ENCODE measurements at places on chromosomes 4 and X.

DNA sequence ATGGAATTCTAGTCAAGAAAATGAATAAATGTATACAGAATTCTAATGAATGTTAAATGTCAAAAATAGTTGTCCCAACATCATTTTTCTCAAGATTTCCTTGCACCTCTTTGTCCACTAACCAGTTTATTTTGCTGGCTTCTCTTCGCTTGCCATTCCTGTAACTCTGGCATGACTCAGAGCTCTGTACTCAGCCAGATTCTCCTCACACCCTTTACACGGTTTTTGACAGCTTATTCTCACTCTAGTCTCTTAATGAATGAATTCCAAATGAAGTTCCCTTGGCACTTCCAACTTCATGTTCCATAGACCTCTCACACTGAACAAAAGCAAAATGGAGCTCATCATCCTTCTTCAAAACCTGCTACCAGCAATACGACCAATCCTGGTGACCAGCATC lies 419.3 kb upstream of the SLIT2 start:
- no peak for DNase-seq

GRCh38 chr4:53021754-53022512 lies 159.8 kb downstream of the RASL11B start:
- DNase-seq = no peak

DNA sequence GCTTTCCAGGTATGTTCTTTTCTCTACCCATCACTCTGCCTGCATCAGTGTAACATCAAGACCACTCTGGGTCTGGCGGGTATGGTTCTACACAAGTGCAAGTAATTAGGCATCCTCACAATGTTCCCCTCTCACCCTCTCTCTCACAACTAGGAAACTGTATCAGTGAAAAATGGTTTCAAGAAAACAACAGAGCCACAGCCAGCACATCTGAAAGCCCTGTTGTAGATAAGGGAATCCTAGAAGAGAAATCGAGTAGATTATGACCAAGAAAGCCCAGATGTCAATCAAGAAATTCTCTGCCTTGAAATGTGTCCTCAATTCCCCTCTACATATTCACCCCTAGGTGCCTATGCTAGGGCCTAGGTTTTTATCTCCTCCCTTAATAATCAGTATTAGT lies 281.3 kb upstream of the ANKRD50 start:
- no peak for DNase-seq

GRCh38 chr4:118877797-118878196 lies 10.9 kb upstream of the SYNPO2 start:
- DNase-seq = no peak

- no peak for DNase-seq
Measured at GRCh38 chr4:98195005-98195404, 51.7 kb upstream of the STPG2 start.

DNA sequence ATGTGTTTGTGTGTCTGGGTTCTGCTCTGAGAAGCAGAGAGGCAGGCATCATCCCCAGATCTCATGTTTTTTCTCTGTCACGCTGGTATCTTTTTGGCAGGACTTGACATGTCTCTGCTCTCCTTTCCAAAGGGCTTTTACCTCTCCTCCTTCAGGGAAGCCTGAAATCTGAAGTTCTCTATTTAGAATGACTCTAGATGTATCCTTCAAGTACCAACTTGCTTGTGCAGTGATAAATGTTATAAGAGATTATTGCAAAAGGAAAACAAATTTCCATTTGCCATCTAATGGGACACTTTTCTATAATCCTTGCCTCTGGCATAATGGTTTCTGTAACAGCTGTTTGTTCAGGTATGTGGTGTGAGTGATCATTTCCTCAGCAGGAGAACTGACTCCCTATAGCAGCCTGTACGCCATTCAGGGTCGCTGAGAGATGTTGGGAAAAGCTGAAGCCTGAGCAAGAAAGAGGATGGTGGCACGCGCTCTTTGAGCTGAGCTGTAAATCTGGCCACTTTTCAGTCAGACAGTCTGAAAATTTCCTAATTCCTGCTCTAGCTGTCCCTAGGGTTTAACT lies 72.5 kb downstream of the CNGA2 start:
- DNase-seq = no peak

DNA sequence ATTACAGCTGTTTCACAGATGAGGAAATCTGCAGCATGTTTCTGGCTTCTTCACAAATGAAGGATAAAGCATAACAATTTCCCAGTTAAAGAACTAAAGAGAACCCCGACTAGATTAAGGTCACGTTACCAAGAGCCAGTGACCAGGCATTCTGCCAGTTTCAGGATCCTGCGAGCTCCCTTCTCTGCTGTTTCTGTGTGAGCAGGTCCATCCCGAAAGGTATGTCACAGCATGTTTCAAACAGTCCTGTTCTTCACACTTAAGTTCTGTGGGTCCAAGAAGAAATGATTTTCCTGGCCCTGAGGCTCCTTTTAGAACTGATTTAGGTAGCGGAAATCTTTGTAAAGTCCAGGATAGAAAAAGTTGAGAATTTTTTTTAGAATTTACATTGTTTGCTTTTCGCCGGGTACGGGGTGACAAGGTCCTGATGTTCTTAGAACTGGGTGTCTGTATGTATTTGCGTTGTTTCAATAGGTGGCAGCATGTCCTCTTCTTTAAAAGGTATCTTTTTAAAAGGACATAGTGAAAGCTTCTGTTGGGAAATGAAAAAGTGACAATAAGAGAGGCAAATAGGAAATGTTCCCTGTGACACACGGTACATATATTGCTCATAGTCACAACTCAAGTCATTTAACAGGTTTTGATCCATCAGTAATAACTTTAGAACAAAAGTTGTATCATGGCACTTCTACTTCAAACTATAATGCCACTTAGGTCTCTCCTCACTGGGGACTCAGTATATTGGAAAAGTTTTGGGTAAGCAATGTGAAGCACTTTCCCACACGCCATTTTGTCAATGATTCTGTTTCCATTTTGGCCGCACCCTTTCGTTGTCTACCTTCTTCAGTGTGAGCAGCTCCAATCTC lies 18.4 kb downstream of the IL21 start:
- DNase-seq = no peak

DNA sequence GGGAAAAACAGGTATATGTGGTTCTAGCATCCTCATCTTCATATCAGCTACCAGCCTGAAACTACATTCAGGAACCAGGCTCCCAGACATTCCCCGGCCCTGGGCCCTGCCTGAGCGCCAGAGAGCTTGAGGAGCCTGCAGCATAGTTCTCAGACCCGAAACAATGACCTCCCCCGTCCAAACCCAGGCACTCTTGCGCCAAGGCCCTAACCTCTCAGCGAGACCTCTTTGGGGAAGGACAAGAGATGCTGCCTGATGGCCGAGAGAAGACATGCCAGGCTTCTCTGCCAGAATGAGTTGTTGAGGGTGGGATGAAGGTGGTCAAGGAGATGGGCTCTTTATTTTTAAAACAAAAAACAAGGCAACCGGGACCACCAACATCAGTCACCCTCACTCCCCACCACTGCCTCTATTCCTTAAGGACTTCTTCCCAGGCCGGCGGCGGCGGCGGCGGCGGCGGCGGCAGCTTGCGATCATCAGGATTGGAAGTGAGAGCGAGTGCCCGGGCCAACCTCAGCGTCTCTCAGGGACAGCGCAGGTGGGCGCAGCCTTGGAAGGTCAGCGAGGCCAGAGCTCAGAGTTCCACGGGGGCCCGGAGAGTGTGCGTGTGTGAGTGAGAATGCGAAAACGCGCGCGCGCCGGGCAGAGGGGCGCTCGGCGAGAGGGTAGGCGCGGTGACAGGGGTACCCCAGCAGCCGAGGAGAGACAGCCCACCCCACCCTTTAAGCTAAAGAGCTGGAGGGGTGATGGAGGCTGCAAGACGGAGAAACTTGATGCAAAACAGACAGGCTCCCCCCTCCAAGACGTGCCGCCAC lies 601 bp downstream of the INPP4B start:
- DNase-seq = no peak

- no peak for DNase-seq
Measured at GRCh38 chr4:38489011-38489861, 174.8 kb upstream of the KLF3 start.

DNA sequence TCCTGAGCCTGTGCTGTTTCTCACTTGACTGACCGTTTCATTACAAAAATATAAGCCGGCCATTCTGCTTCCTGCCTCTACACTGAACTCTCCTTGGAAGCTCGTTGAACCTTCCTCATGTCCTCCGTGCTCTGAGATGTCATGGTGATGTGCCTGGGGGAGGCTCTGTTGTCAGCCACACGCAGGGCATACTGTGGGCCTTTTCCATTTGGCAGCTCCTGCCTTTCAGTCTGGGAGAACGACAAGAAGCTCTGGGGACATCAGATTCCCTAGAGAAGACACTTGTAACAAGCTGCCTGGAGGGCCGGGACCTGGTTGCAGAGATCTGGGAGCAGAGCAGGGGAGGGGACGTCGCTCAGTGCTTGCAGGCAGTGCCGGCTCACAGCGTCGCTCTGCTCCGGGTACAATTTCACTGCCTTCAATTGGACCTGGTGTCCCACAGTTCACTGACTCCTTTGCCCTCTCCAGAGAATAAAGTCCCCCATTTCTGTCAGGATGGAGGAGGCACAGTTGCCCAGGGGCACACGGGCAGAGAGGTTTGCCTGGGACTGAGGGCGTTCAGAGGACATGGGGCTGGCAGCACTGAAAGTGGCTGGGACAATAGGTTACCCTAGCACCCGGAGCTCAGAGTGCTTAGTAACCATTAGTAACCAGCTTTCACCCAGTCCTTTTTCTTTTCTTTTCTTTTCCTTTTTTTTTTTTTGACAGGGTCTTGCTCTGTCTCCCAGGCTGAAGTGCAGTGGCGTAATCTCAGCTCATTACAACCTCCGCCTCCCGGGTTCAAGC lies 19.1 kb upstream of the MECP2 start:
- no peak for DNase-seq

DNA sequence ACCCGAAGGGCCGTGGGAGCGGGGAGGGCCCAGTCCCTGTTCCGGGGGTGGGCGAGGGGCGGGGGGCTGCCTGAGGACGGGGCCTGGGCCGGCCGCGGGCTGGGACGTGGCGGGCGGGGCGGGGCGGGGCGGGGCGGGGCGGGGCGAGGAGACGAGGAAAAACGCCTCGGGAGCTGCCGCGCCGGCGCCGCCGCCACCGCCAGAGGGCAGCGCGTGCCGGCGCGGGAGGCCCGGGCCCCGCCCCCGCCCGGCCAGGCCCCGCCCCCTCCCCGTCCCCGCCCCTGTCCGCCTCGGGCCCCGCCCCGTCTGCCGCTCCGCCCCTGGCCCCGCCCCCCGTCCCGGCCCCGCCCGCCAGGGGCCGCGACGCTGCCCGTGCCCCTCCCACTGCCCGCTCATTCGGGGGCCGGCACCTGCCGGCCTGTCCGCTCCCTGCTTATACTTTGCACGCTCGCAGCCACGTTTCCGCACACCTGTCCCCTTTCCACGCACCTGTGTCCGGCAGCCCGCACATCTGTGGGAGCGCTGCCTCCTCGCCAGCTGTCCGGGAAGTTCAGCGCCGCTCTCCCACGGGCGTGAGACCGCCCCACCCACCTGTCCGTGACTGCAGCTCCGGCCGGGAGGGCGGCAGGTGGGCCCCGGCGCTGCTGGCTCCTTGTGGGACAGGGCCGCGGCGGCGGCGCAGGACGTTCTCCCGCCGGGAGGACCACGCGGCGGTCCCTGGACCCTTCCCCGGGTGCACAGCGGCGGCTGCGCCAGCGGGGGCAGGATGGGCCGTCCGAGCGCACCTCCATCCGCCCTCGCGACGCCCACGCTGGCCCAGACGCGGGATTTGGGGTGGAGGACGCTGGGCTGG lies 1.7 kb upstream of the FGFRL1 start:
- DNase-seq = peak; percentile 8

DNA sequence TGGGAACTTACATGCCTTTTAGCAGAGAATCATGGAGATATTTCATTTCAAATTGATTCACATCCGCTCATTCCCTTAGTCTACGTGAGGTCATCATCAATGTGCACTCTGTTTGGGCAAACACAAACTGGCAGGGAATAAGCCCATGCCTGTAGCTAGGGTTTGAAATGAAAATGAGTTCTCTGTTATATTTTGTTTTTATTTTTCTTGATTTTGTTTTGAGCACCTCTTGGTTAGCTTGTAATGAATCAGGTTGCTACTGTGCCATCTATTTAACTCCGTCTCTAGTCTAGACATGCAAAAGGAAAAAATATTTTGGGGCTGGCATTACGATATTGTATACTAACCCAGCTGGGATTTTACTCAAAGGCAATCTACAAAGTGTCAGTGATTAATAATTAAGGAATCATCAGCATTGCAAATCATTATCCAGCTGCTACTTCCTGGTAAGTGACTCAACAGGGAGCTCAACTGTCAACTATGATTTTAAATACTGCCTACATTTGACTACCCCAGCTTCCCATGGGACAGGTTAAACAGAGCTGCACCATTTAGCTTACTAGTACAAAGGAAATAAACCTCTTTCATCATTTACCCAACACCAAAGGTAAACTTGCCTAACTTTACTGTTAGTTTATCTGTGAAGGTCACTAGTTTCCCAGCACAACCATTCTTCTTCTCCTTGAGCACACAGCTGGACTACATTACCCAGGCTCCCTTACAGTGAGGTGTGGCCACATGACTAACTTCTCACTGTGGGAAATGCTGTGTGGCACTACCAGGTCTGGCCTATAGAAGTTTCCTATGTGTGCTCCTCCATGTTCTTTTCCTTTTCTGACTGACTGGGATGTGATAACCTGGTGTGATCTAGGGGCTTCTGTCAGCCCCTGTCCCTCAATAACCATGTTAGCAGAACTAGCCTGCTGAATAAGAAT lies 21.2 kb upstream of the TRPC5OS start:
- DNase-seq = no peak

DNA sequence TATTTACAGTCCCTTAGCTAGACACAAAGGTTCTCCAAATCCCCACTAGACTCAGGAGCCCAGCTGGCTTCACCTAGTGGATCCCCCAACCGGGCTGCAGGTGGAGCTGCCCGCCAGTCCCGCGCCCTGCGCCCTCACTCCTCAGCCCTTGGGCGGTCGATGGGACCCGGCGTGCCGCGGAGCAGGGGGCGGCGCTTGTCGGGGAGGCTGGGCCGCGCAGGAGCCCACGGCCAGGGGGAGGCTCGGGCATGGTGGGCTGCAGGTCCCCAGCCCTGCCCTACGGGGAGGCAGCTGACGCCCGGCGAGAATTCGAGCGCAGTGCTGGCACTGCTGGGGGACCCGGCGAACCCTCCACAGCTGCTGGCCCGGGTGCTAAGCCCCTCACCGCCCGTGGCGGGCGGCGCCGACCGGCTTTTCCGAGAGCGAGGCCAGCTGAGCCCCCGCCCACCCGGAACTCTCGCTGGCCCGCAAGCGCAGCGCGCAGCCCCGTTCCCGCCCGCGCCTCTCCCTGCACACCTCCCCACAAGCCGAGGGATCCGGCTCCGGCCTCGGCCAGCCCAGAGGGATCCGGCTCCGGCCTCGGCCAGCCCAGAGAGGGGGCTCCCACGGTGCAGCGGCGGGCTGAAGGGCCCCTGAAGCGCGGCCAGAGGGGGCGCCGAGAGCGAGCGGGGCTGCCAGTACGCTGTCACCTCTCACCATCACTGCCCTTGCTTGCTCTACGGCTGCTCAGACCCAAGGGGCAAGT lies 39.4 kb downstream of the WFS1 start:
- no peak for DNase-seq

DNA sequence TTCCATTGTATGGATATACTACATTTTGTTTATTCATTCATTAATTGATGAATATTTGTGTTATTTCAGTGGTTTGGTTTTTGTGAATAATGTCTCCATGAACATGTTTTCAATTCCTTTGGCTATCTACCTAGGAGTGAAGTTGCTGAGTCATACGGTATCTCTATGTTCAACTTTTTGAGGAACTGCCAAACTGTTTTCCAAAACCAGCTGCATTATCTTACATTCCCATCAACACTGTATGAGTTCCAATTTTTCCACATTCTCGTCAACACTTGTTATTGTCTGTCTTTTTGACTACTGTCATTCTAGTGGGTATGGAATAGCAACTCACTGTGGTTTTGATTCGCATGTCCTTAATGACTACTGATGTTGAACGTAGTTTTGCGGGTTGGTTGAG lies 388.6 kb upstream of the MAGEB2 start:
- no peak for DNase-seq

GRCh38 chr4:3262208-3263052 lies 13.5 kb downstream of the MSANTD1 start:
- DNase-seq = no peak
